NCI-H460 (cell line): ENCODE measurements at places on chromosomes 2 and 18.

DNA sequence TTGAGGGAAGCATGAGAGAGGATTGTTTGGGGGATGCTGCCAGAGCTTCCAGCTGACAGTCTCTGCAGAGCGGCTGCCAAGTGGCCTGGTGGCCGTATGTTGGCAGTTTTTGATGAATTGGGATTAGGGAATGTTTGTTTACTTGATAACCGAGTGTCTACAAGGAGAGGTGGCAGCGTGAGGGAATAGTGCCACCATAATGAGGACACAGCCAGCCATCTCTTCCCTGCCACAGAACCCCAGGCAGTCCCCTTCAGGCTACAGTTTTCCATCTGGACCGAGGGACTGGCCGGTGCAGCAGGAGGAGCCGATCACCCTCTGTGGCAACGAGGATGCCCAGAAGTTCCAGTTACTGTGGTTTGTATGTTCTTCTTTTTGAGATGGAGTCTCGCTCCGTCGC, 55.2 kb downstream of the TRAPPC12 start:
- no peak for DNase-seq

- DNase-seq = no peak
Observed at GRCh38 chr2:41420219-41420618, 627.6 kb upstream of the PKDCC start.

DNA sequence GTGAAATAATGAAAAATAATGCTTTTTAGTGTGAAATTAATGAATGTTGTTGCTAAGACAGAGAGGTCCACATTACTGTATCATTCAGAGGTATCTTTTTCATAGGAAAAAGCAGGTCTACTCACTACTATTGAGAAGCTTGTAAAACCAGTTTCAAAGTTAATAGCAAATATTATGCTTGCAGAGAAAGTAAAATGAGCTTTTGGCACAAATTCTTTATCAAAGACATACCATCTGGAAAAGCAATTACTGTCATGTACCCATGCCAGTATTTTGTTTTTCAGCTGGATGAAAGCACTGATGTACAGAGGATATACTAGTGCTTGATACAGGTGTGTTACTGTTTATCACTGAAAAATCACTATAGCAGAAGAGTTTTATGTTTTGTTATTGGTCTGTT, 77.5 kb downstream of the NCOA1 start:
- no peak for DNase-seq

GRCh38 chr2:160735696-160736095, 242.1 kb upstream of the RBMS1 start:
- DNase-seq = no peak

- no peak for DNase-seq
Observed at GRCh38 chr2:143877056-143877455, 642.9 kb downstream of the ZEB2 start.
